ENCODE measurements at places on chromosomes 6 and 20.

DNA sequence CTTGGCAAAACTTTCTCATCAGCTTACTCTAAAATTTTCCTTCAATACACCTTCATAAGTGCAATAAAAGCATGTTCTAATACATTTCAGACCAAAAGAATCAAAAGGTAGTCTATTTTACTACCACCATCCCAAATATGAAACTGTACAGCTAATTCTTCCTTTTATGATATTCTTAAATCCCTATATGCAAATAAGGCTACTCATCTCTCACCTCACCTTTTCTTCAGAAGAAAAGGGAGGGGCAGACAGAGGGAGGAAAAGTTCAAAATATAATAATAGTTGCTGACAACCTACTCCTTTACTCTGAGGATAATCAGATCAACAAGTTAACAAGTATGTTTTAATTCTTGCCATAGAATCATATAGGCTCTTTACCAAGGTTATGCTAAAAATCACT is 7.4 kb downstream of the C6orf120 start:
- DNase-seq, result no peak
- peaks cover 36% of the 10 kb centered on the region for H3K36me3 ChIP-seq
- H3K27me3 ChIP-seq, result no peaks in the 10 kb centered on the region
- no peak overlapping the region for H3K4me3 ChIP-seq
- H3K4me1 ChIP-seq, result peaks cover 9% of the 10 kb centered on the region

DNA sequence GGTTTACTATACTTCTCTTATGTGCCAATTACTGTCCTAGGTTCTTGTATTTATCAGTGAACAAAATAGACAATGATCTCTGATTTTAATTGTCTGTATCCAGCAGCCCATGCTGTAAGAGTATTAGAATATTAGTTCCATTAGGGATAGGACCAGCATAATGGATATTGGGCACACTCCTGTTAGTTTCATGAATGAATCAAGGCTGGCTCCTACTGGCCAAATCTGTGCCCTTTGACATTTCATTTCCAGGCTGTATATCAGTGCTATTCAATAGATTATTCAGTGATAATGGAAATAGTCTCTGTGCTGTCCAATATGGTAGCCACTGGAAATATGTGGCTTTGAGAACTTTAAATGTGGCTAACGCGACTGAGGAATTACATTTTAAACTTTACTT is 1007.9 kb upstream of the FLRT3 start:
- no peaks in the 10 kb centered on the region for H3K36me3 ChIP-seq
- H3K4me3 ChIP-seq, result no peak overlapping the region
- H3K27me3 ChIP-seq, result no peaks in the 10 kb centered on the region
- no peak overlapping the region for H3K27ac ChIP-seq

GRCh38 chr20:62009869-62010445 is 55.7 kb downstream of the TAF4 start:
- H3K4me3 ChIP-seq, result no peak overlapping the region
- peaks cover 6% of the 10 kb centered on the region for H3K4me1 ChIP-seq
- no peaks in the 10 kb centered on the region for H3K27me3 ChIP-seq
- H3K36me3 ChIP-seq, result peaks cover 19% of the 10 kb centered on the region

GRCh38 chr6:80006541-80006940 is 2.1 kb downstream of the TTK start:
- H3K36me3 ChIP-seq, result no peaks in the 10 kb centered on the region
- H3K4me3 ChIP-seq, result no peak overlapping the region
- no peak overlapping the region for H3K27ac ChIP-seq
- H3K4me1 ChIP-seq, result peaks cover 22% of the 10 kb centered on the region
- H3K27me3 ChIP-seq, result peaks cover 3% of the 10 kb centered on the region

DNA sequence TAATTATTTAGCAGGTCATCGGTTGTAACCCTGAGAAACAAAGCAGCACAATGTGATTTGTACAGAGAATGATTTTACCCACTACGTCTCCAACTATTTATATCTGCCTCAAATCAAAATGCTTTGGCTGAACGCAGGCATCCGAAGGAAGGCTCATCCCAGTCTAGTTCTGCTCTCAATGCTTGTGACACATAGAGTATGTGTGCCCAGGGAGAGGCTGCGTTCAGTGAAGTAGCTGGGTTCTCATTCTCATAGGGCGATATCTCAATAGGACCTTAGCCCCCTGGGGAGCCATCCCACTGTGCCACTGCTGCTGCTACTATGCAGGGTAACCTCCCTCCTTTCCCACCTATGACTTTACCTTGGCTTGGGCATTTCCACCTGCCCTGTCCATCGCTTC is 407 bp downstream of the GABRR2 start:
- no peak for DNase-seq
- H3K36me3 ChIP-seq, result peaks cover 9% of the 10 kb centered on the region
- H3K4me3 ChIP-seq, result no peak overlapping the region
- H3K27ac ChIP-seq, result no peak overlapping the region
- H3K4me1 ChIP-seq, result peaks cover 36% of the 10 kb centered on the region

DNA sequence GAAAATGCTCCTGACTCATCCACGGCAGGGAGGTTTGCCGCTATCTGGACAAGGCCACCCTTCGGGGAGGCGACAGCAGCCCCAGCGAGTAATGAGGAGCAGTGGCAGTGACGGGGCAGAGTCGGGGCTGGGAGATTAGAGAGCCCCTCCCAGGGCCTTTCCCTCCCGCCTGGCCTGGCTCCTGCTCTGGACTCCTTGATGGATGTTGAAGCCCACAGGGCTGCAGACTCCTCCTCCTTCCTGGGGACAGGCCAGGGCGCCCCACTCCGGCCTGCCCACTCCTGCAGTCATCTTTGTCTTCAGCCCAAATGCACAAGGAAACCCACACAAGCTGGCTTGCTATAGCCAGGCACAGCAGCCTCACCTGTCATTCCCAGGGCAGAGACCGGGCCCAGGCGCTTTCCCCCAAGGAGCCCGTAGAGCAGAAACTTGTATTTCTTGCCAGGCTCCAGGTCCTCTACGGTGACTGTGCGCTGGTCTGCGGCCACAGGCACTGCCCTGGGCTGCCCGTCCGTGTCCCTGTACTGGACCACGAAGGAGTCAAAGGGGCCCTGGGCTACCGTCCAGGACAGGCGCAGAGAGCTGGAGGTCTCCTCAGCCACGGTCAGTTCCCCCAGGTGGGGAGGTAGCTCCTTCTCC is 7.7 kb downstream of the CYP21A2 start:
- peaks cover 26% of the 10 kb centered on the region for H3K4me1 ChIP-seq
- no peaks in the 10 kb centered on the region for H3K27me3 ChIP-seq
- H3K36me3 ChIP-seq, result no peaks in the 10 kb centered on the region
- H3K27ac ChIP-seq, result peak overlapping the region; percentile 94
- DNase-seq, result no peak

GRCh38 chr6:147551976-147552375 is 43.5 kb downstream of the SAMD5 start:
- no peaks in the 10 kb centered on the region for H3K27me3 ChIP-seq
- H3K36me3 ChIP-seq, result peaks cover 3% of the 10 kb centered on the region
- no peak for DNase-seq
- H3K4me1 ChIP-seq, result peaks cover 14% of the 10 kb centered on the region
- no peak overlapping the region for H3K27ac ChIP-seq

GRCh38 chr6:54801669-54802068 is 44.9 kb upstream of the FAM83B start:
- H3K27ac ChIP-seq, result no peak overlapping the region
- no peaks in the 10 kb centered on the region for H3K27me3 ChIP-seq
- no peak for DNase-seq
- no peaks in the 10 kb centered on the region for H3K36me3 ChIP-seq
- H3K4me1 ChIP-seq, result peaks cover 35% of the 10 kb centered on the region

GRCh38 chr6:69202768-69203167 is 567.7 kb downstream of the ADGRB3 start:
- DNase-seq, result no peak
- no peak overlapping the region for H3K27ac ChIP-seq
- no peak overlapping the region for H3K4me3 ChIP-seq
- peaks cover 2% of the 10 kb centered on the region for H3K27me3 ChIP-seq

- no peak overlapping the region for H3K4me3 ChIP-seq
- no peak overlapping the region for H3K27ac ChIP-seq
- no peak for DNase-seq
- H3K27me3 ChIP-seq, result no peaks in the 10 kb centered on the region
- peaks cover 24% of the 10 kb centered on the region for H3K4me1 ChIP-seq
These were observed 176.7 kb downstream of the HACE1 start for GRCh38 chr6:104682722-104683643.

- peaks cover under 1% of the 10 kb centered on the region for H3K4me1 ChIP-seq
- H3K4me3 ChIP-seq, result no peak overlapping the region
These were observed 39.2 kb downstream of the LIN28B start for GRCh38 chr6:104995989-104996617.

DNA sequence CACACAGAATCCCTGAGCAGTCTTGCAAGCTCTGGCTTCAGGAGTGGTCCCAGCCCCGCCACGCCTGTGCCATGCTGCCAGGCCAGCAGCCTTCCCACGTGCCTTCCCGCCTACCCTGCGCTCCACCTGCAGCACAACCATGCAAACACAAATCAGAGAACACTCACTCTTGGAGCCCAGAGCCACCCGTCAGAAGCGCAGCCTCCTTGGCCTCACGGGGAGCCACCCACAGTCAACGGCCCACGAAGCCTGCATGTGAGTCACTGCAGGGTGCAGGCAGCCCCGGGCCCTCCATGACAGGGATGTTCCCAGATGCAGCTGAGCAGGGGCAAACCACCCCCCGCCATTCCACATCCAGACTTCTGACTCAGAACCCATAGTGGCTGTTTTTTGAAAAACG is 217.0 kb downstream of the DLL1 start:
- no peaks in the 10 kb centered on the region for H3K27me3 ChIP-seq
- DNase-seq, result peak; percentile 81
- H3K4me1 ChIP-seq, result no peaks in the 10 kb centered on the region
- H3K4me3 ChIP-seq, result no peak overlapping the region
- H3K27ac ChIP-seq, result no peak overlapping the region

- no peaks in the 10 kb centered on the region for H3K36me3 ChIP-seq
- no peak for DNase-seq
- no peaks in the 10 kb centered on the region for H3K4me1 ChIP-seq
- no peak overlapping the region for H3K4me3 ChIP-seq
- H3K27me3 ChIP-seq, result peaks cover 3% of the 10 kb centered on the region
- H3K27ac ChIP-seq, result no peak overlapping the region
These were observed 190.0 kb downstream of the DHX35 start for GRCh38 chr20:39152126-39152525.

GRCh38 chr20:32490942-32491763 is 94.0 kb downstream of the NOL4L start:
- no peaks in the 10 kb centered on the region for H3K27me3 ChIP-seq
- peaks cover 6% of the 10 kb centered on the region for H3K36me3 ChIP-seq

GRCh38 chr20:38217791-38218565 is 42.6 kb downstream of the KIAA1755 start:
- peaks cover 2% of the 10 kb centered on the region for H3K36me3 ChIP-seq
- no peak for DNase-seq
- H3K27ac ChIP-seq, result peak overlapping the region; percentile 71
- no peaks in the 10 kb centered on the region for H3K27me3 ChIP-seq
- H3K4me1 ChIP-seq, result peaks cover 31% of the 10 kb centered on the region

DNA sequence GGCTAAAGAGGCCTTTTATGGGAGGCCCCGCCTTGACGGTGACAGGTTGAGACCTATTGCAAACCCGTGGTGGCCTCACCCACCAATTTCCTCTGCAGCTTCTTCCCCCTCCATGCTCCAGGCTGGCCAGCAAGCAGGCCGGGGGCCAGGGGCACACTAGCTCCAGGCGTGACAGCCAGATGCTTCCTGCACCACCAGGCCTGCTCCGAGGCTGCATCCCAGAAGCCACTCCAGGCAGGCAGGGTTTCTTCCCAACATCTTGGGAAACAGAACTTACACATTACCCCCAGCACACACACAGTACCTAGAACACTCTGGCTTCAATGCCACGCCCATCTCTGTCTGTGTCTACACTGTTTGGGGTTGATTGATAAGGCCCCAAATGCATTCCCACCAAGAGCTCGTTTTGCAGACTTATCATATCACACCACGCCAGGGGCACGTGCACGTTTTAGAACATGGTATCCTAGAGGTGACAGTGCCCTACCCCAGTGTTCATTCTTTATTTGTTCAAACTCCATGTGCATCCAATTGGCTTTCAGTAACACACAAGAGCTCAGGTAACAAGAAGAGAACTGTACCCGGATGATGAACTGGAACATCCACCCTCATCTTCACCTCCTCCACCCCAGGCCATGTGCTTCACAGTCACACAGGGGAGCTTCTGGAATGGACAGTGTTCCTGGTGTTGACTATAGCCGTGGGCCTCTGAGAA is 221.4 kb upstream of the RREB1 start:
- DNase-seq, result no peak
- no peaks in the 10 kb centered on the region for H3K4me1 ChIP-seq
- no peaks in the 10 kb centered on the region for H3K27me3 ChIP-seq

- peaks cover 7% of the 10 kb centered on the region for H3K27me3 ChIP-seq
- peaks cover 6% of the 10 kb centered on the region for H3K4me1 ChIP-seq
- DNase-seq, result no peak
- H3K27ac ChIP-seq, result no peak overlapping the region
- H3K4me3 ChIP-seq, result no peak overlapping the region
These were observed 106.5 kb downstream of the BACH2 start for GRCh38 chr6:90190131-90190530.

GRCh38 chr6:160315310-160315709 is 32.9 kb upstream of the SLC22A3 start:
- H3K4me3 ChIP-seq, result no peak overlapping the region
- DNase-seq, result no peak
- no peaks in the 10 kb centered on the region for H3K4me1 ChIP-seq
- H3K27ac ChIP-seq, result no peak overlapping the region
- H3K36me3 ChIP-seq, result no peaks in the 10 kb centered on the region
- no peaks in the 10 kb centered on the region for H3K27me3 ChIP-seq

DNA sequence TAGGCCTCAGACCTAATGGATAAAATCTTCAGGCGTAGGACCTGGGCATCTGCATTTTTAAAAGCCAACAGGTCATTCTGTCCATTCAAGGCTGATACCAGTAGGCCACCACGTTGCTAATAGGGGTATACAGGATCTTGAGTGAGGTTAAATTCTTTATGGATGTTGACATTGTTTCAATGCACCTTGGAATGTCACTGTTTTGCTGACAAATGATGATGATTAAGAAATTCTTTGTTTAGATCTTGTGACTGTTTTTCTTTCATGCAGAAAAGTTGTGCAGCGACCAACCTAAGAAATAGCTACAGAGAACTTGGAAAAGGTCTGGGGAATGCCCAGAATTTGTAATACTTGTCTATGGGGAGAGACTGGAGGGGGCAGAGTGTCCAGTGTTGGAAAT is 101.1 kb upstream of the CLDN20 start:
- DNase-seq, result no peak
- H3K4me1 ChIP-seq, result peaks cover 16% of the 10 kb centered on the region
- no peaks in the 10 kb centered on the region for H3K27me3 ChIP-seq

- no peaks in the 10 kb centered on the region for H3K4me1 ChIP-seq
- no peak overlapping the region for H3K27ac ChIP-seq
- H3K36me3 ChIP-seq, result no peaks in the 10 kb centered on the region
- DNase-seq, result no peak
- no peaks in the 10 kb centered on the region for H3K27me3 ChIP-seq
These were observed 157.5 kb downstream of the ADGRG6 start for GRCh38 chr6:142459271-142459670.

GRCh38 chr6:151379933-151380847 is 11.2 kb downstream of the ZBTB2 start:
- H3K27ac ChIP-seq, result peak overlapping the region; percentile 82
- H3K27me3 ChIP-seq, result no peaks in the 10 kb centered on the region
- no peak for DNase-seq
- peak overlapping the region; percentile 26 for H3K4me3 ChIP-seq

- H3K27ac ChIP-seq, result no peak overlapping the region
- no peaks in the 10 kb centered on the region for H3K4me1 ChIP-seq
- no peak overlapping the region for H3K4me3 ChIP-seq
- no peak for DNase-seq
- H3K36me3 ChIP-seq, result no peaks in the 10 kb centered on the region
These were observed 1.0 kb upstream of the PCK1 start for GRCh38 chr20:57559658-57560553.
